NCI-H345 (cell line): ENCODE measurements at places on chromosomes 2 and 18.

- no peak for DNase-seq
Observed at GRCh38 chr2:238009563-238009962, 42.7 kb downstream of the UBE2F start.

GRCh38 chr2:42949125-42949524, 156.7 kb upstream of the HAAO start:
- DNase-seq, result no peak

GRCh38 chr2:221962186-221962585, 336.6 kb downstream of the PAX3 start:
- no peak for DNase-seq

DNA sequence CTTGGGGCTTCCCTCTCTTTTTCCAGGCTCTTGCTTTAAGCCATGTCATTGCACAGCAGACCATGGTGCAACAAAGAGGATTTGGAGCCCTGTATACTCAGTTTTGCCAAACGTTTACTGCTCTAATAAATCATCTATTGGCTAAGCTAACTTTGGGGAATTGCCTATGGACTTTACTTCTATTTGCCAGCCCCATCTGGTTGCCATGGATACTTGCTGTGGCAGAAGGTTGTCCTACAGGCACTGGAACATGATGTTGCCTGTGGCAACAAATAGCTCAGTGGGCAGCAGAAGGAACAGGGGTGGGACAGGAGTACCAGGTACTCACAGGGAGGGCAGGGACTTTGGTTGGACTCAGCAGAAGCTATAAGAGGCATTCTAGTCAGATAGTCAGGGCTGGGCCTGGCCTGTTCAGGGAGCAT, 129.7 kb downstream of the CCDC85A start:
- DNase-seq, result no peak

GRCh38 chr2:140154706-140155105, 1374.5 kb upstream of the NXPH2 start:
- no peak for DNase-seq

- DNase-seq, result no peak
Observed at GRCh38 chr2:107064750-107065149, 178.8 kb upstream of the ST6GAL2 start.

DNA sequence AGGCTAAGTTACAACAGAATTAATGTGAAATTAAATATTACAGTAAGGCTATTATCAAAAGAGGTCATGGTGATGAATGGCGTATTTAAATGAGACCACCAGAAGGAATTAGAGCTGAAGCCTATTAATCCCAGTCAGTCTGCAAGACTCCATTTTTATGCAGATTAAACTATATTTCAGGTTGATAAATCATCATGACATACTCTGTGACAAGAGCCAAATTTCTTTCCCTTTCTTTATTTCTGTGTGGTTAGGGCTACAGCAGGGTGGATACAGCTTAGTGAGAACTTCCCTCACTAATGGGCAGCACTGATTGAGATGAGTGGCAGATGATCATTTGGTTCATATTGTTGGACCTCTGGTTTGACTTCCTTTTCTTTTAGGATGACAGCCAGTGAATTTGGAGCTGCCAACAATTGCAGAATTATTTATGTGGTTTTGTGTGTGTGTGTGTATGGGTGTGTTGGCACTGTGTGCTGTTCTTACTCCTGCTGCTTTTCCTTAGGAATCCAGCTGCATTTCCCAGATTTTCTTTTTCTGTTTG, 481.3 kb downstream of the PIK3C3 start:
- DNase-seq, result no peak

DNA sequence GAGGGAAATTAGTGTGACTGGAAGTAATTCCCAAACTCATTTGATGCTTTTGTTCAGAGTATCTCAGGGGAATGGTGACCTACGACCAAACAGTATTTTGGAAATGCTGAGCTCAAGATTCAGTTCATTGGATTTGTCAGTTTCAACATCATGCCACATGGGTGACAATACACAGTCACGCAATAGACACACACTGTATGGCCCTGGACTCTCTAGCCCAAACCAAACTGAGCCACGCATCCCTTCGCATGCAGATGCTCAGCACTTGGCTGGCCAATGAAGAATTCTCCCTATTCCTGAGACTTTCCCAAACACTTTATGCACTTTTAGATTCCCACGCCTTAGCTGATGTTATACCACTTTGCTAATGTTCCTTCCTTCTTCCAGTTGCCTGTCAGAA, 10.0 kb downstream of the PDE1A start:
- DNase-seq, result no peak

DNA sequence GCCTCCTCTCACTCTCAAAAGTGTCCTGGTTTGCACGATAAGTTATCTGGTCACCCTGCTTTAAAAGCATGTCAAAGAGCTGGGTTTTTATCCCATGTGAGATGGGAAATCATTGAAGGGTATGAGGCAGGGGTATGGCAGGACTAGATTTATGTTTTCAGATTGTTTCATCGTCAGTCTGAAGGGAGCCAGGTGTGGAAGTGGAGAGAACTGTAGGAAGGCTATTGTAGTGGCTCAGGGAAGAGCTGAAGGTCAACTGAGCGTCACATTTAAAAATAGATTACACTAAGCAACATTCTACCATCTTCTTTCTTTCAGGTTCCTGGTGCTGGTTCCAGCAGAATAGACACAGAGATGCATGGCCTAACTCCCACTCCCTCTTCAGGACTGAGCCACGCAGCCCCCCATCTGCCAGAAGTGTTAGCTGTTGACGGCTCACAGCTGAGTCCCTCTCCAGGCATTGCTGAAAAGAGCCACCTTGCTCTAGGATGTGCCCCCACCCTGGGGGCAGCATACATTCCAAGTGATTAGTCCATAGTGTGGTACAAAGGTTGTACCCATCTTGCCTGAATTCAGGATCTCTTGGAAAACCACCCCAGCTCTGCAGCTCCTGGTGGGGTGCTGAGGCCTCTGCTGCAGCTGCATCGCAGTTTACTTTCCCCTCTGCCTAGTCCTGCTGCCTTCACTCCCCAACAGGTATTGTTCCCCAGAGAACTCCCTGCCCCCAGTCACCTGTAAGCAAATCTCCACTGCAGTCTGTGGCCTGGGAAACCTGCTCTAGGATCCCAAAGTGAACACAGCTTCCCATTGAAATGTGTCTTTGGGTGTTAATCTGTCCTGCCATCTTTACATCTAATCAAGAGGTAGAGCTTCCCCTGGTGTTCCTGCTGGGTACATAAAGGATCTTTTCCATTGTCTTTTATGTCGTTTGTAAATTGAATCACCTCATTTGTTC, 79.5 kb upstream of the KLF7 start:
- no peak for DNase-seq

DNA sequence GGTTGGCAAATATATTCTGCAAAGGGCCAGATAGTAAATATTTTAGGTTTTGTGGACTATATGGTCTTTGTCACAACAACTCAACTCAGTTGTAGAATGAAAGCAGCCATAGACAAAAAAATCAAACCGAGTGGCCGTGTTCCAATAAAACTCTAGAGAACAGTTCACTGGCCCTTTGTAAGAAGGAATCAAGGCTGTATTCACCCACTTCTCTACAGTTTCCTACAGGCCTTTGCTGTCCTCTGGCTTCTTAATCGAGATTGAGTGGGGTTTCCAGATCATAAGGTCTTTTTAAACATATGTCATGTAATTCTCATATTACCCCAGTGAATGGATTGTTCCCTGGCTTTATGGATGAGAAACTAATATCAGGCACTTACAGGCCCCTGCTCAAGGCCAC, 448.9 kb upstream of the ETAA1 start:
- DNase-seq, result no peak

- no peak for DNase-seq
Observed at GRCh38 chr18:30359521-30359920, 683.0 kb downstream of the DSC3 start.

GRCh38 chr2:213090772-213091171, 60.6 kb downstream of the IKZF2 start:
- DNase-seq, result no peak

DNA sequence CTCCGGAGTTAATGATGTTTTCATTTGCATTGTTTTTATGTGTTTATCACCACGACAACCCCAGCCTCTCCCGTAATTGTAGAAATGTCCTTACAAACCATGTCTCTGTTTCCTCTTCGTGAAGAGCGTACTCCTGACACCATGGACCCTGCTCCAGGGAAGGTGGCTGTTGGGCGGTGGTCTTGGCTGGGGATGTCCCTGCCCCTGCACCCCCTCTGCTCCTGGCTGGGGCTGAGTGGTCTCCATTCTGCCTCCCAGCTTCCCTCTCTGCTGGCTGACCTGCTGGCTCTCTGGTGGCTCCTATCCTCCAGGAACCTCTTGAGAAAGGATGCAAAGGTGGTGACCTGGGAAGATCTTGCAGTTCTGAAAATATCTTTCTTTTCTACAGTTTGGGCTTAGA, 81.1 kb downstream of the ASB1 start:
- DNase-seq, result no peak

DNA sequence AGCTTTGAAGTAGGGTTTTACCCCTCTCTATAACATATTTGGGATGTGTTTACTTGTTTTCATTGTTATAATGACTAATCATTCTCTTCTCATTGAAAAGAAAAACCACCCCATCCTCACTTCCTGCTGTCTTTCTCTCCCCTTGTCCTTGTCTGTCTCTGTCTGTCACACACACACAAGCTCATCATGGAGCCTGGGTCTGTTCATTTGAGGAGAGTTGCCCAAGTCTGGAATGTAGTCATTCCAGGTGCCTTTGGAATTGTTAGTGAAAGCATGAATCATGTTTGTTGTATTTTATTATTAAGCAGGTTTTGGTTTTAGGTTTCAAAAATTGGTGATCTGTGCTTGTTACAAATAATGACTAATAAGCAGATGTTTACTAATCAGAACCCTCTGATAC, 133.5 kb upstream of the IL1R2 start:
- no peak for DNase-seq

GRCh38 chr2:15939854-15940660, at the start of gene MYCN:
Gene MYCN (plus strand): TSS chr2:15940550. CDS start chr2:15942065, 1,515 bp downstream.
- peak; percentile 92 for DNase-seq

- no peak for DNase-seq
Observed at GRCh38 chr2:10380048-10380926, 67.8 kb downstream of the ODC1 start.

GRCh38 chr2:38905251-38905650, 15.6 kb downstream of the ARHGEF33 start:
- no peak for DNase-seq

GRCh38 chr2:129849559-129850160, 129.8 kb upstream of the RAB6C start:
- DNase-seq, result peak; percentile 75

- no peak for DNase-seq
Observed at GRCh38 chr18:8229787-8230186, 379.4 kb upstream of the RAB12 start.

- DNase-seq, result no peak
Observed at GRCh38 chr2:215188078-215188477, 49.7 kb upstream of the ABCA12 start.

- no peak for DNase-seq
Observed at GRCh38 chr2:222442665-222443064, 18.3 kb downstream of the SGPP2 start.

DNA sequence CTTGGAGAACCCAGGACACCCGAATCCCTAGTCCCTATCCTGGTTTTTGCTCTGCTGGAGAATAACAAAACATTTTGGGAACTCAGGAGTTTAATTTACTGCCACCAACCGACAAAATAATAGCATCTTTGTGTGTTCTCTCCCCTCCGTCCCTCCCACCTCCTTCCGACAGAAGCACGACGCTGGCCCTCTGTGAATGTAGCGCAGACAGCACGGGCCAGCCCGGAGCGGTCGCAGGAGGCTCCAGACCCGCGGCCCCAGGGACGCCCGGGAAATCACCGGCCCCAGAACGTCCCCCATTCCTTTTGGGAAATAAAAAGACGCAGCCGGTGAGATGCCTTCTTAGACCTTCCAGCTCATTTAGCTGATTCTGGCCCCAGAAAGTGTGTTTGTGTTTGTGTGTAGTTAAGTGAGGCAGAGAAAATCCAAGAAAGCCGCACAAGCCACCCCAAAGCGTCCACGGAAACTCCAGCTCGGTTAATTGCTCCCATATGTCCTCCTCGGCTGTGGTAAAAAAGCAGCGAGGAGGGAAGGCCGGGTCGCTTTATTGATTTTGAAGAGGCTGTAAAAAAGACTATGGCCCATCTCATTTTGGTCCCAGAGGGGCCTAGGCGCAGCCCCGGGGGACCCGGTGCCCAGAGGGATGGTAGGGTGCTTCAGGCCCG, 577 bp upstream of the TANC1 start:
- no peak for DNase-seq

DNA sequence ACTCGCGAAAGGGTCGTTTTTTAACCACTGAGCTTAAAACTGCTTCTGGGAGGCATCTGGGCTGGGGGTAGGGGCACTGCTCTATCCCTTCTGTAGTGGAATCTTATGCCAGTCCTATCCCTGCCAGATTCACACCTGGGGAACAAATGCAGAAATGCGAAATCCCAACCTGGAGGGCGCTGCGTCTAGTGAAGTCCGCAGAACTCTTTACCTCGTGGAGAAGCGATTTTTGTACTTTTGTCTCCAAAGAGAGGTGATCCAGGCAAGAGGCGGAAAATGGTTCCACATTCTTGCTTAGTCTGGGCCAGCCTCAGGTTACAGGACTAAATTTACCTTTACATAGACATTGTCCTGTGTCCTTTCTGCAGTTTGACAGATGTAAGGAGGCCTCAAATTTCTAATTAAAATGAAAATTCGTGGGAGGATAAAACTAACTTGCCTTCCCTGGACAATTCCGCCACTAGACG, 10.4 kb downstream of the TBR1 start:
- no peak for DNase-seq

GRCh38 chr2:44980751-44981713, 28.2 kb downstream of the SIX2 start:
- DNase-seq, result no peak

DNA sequence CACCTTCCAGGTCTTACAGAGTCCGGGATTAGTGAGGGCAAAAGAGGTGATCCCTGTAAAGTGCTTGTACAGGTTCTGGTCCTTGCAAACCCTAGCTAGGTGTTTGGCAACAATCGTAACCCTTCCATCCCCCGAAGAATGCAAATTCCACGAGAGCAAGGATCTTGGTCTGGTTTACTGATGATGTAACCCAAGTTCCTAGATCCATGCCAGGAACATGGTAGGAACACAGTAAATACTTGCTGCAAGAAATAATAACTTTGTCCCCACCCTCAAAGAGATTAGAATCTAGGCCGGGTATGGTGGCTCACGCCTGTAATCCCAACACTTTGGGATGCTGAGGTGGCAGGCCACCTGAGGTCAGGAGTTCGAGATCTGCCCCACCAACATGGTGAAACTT, 6.8 kb upstream of the NEU2 start:
- DNase-seq, result no peak

- no peak for DNase-seq
Observed at GRCh38 chr18:68848242-68848641, 50.4 kb downstream of the CCDC102B start.
